ENCODE measurements at places on chromosomes 11 and 22.

DNA sequence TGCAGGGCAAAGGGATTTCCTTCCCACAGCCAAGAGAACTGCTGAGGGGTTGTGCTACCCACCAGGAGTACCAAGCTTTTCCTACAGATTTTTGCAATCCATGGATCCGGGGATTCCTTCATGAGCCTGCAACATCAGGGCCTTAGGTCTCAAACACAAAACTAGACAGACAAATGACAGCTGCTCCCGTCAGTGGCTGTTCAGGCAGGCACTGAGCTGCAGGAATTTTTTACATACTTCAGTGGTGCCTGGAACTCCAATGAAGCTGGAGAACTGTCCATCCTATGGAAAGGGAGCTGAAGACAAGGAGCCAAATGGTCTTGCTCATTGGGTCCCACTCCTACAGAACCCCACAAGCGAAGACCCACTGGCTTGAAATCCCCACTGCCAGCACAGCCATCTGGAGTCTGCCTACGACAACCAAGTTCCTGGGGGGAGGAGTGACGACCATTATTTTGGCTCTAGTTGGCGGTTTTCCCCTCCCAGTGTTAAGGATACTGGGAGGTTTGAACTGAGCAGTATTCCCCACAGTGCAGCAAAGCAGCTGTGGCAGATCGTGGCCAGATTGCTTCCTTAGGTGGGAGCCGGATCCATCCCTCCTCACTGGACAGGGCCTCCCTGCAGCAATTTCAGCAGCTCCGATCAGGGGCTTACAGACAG, 157.7 kb upstream of the TMEM45B start:
- no peak for DNase-seq

- no peak for DNase-seq
Observed at GRCh38 chr11:8228231-8228630, 35.4 kb downstream of the LMO1 start.

DNA sequence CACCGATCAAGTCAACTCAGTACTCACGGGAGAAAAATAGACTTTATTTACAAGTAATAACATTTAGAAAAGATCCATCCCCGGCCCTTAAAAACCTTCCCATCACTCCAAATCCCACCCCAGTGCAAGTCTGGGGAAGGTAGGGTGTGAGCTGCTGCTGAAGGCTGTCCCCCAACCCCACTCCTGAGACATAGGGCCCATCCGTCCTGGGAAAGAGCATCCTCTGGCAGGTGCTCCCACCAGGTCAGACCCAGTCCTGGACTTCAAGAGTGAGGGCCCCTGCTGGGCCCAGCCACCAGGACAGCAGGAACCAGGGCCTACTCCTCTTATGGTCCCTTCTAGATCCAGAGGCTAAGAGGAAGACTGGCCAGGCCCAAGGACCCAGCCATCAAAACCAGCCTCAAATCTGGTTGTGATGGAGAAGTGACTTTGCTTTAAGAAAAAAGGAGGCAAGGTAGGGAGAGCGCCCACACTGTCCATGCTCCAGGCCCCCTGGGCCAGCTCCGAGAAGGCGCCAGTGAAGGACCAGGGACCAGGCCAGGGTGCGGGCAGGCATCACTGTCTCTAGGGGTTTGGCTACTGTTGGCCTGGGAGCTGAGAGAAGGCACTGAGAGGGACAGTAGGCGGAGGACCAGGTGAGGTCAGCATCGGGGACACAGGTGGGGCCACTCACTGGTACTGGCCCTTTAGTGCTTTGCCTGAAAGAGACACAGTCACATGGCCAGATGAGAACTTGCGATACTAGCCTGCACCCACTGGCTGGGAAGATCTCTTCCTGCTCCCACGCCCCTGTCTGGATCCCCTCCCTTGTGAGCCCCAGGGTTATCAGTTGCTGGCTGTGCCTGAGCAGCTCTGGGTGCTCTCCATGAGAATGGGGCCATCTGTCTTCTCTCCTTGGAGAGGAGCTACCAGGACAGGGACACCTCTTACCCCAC, 4.4 kb downstream of the IL18BP start:
- DNase-seq: no peak

DNA sequence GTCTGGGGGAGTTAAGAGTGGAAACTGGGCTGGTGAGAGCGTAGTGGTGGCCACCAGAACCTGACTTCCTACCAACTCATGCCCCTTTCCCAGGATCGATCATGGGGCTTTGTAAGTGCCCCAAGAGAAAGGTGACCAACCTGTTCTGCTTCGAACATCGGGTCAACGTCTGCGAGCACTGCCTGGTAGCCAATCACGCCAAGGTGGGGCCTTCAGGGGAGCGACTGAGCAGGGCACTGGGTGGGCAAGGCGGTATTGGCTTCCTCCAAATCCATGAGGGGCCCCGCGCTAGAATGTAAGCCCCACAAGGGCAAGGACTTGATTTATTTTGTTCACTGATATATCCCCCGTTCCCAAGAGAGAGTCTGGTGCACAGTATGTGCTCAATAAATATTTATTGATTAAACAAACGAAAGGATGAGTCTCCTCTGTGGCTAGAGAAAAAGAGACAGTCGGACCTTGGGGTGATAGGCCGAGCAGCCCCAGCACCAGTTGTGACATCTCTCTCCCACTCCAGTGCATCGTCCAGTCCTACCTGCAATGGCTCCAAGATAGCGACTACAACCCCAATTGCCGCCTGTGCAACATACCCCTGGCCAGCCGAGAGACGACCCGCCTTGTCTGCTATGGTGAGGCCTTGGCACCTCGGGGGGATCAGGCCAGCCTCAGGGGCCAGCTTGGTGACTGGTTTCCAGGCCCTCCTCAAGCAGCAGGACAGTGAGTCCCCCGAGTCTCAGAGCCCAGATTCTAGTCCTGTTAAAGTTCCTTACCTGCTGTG, 765 bp downstream of the ZFPL1 start:
- no peak for DNase-seq

- no peak for DNase-seq
Observed at GRCh38 chr11:102617466-102618008, 7.6 kb downstream of the MMP20 start.

GRCh38 chr11:2738551-2739431, 39.0 kb upstream of the KCNQ1OT1 start:
- no peak for DNase-seq

DNA sequence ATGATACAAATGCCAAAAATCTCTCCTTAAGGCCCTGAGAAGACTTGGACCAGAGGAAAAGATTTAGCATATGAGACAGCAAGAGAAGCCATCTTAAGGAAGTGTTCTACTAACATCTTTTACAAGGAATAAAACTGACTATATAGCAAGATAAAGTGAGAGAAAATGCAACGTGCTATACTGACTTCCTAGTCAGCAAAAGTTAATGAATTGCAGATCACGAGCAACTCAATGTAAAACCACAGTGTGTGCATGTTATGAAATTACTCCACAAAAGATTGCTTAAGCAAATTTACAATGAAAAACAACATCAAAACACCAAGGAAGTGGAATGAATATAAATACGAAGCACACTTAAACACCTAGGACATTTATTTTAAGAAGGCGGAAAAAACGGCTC, 187.5 kb downstream of the CADM1 start:
- DNase-seq: no peak

DNA sequence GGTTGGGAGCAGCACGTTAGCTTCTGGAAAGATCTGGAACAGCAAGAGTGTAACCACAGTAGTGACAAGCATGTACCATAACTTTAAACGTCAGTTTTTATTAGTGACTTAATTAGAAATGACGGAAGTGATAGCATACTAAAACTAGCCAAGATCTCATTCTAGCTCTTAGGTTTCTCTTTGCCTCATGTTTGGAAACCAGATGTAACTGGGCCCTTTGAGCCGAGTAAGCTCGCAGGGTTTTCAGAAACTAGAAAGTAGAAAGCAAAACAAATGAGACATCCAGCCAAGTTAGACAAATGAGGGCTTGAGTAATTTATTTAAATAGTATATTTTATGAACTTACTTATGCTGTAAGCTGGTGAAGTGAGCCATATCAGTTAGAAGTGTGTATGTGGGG, 40.2 kb upstream of the SLC5A12 start:
- no peak for DNase-seq

DNA sequence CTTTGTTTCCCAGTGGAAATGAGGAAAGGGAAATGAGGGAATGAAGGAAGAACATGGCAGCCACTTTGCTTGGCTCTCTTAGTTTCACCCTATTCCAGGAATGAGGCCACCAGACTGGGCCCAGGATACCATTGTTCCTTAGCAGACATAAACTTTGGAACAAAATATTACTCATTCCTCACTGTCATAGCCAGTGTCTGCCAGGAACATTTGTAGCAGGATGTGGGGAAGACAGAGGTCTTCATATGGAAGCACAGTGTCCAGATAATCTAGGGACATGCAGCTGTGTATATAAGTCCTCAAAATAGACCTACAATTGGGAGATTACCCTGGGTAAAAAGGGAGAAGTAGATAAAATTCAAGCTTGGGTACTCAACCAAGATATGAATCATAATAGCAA, 15.2 kb upstream of the FUT4 start:
- DNase-seq: no peak

DNA sequence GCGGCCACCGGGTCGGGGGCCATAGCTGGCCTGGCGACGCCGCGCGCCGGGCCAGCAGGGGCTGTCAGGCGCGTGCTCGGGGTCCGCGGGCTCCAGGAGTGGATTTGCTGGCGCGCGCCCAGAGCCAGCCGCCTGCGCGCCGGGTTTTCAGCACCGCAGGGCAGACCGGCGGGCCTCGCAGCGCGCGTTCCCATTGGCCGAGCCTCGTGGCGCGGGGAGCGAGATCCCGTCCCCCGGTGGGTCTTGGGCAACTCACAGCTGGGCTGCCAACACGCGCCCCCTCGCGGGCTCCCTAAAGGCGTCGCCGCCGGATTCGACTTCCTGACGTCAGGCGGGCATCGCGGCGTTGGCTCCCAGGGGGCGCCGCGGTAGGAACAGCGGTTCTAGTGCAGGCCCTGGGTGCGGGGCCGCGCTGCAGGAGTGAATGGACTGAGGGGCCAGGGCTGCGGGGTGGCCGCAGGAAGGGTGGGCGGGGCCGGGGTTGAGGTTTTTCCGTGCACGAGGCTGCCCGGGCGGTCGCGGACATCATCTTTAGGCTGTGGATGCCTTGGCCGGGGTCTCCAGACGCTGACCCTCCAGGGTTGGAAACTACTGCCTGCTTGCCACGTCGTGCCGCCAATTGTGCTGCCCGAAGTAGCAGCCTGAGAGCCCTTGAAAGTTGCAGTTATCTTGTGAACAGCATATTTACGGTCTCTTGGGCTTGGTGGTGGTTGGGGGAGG, at the start of gene FADS1:
TSS of gene FADS1 (minus strand) at position 268 of the 720 bp plus-strand sequence. CDS start at position 194, 74 bp downstream.
- DNase-seq: peak; percentile 96

- no peak for DNase-seq
Observed at GRCh38 chr22:43823911-43824665, 12.0 kb upstream of the EFCAB6 start.

DNA sequence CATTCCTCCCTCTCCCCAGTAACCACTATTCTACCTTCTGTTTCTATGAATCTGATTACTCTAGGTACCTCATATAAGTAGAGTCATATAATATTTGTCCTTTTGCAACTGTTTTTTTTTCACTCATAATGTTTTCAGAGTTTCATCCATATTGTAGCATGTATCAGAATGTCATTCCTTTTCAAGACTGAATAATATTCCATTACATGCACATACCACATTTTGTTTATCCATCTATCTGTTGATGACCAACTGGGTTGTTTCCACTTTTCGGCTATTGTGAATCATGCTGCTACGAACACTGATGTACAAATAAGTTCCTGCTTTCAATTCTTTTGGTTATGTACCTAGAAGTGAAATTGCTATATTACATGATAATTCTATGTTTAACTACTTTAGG, 40.7 kb downstream of the MRE11 start:
- DNase-seq: no peak

GRCh38 chr22:43928468-43928867, 4.9 kb downstream of the PNPLA3 start:
- DNase-seq: no peak

- no peak for DNase-seq
Observed at GRCh38 chr11:75827562-75827961, 12.6 kb downstream of the UVRAG start.

DNA sequence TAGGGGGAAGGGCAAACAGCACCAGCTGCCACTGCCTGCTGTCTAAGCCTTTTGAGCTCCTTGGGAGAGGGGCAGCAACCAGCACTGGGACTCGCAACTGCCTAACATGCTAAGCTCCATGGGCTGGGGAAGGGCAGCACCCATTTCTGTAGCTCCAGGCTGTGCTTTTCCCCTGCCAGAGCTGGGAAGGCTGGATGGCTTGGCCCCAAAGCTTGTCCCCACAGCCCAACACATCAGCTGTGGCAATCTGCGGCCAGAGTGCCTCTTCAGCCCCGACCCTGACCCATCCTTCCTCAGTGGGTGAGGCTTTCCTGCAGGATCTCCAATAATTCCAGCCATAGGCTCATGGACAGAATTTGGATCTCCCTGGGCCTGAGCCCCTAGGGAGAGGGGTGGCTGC, 551.3 kb downstream of the TMEM135 start:
- no peak for DNase-seq

DNA sequence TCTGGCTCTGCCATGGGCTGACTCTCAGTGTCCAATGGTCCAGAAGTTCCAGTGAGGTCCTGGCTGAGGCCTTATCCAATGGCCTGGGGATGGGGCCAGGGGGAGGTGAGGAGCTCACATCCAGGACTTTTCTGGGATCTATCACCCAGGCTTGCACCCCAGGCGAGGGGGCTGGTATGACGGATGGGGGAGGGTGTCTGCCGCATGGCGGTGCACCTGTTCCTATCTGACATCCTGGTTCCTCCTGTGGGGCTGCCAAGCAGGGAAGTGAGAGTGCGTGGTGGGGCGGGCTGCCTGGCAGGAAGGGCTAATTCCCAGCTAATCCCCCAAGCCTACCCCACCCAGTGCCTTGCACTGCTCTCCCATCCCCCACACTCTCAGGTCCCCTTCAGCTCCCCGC, 102.1 kb downstream of the NECTIN1 start:
- no peak for DNase-seq

DNA sequence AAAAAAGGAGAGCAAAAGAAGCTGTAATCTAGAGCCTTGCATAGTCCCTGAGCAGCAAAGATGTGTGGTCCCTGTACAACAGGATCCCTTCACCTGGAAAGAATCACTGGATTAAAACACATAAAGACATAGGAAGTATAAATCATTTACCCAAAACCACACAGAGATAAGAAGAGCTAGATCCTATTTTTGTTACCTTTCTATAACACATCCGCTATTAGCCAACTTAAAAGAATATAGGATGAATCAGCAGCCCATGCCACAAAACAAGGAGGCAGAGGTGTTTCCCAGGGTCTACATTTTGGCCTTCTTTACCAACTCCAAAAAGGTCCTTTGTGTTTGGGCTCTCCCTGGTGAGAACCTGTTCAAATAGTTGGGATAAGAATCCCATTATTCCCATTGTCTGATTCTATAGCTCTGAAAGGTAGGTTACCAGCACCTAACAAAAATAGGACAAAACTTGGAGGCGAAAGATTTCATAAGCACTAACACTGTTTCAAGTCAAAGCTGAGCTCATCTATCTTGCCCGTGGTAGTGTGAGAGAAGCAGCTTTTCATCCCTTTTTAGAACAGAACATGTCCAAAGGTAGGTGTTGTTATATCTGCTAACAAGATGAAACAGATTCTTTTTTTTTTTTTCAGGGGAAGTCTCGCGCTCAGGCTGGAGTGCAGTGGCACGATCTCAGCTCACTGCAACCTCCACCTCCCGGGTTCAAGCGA, 26.8 kb downstream of the PAK1 start:
- DNase-seq: no peak

- no peak for DNase-seq
Observed at GRCh38 chr11:117144477-117145392, 648 bp downstream of the PAFAH1B2 start.

Data from DMS153 (cell line).